Smooth muscle cell of the pulmonary artery (primary cell): ENCODE measurements at places on chromosomes 3 and 15. TPM values are rescaled to one million over a fixed set of nuclear protein-coding genes. Genes with fewer than 3 reads are reported as not detected.

The A4GNT gene
- not detected in 2 replicates for total RNA-seq

The SLC30A4 gene
- total RNA-seq, result 17.2 and 19.4 TPM in 2 replicates

The C3orf49 gene
- total RNA-seq, result not detected in 2 replicates

The NUP210 gene
- 0.10 and 0.46 TPM in 2 replicates for total RNA-seq

The TM4SF18 gene
- 0.07 and 0.72 TPM in 2 replicates for total RNA-seq

The ACP3 gene
- 0.33 TPM in 1 of 2 replicates, not detected in the other for total RNA-seq

The SPINT1 gene
- total RNA-seq, result 0.33 and 0.36 TPM in 2 replicates

The DUOXA2 gene
- total RNA-seq, result not detected in 2 replicates

The STRC gene
- 0.17 TPM in 1 of 2 replicates, not detected in the other for total RNA-seq

The CFAP100 gene
- total RNA-seq, result not detected in 2 replicates

The PPIB gene
- 971 and 1,036 TPM in 2 replicates for total RNA-seq

The SLC28A2 gene
- not detected in 2 replicates for total RNA-seq

The STRA6 gene
- total RNA-seq, result 0.59 and 2.6 TPM in 2 replicates
